Endothelial cell of coronary artery (primary cell): ENCODE measurements at places on chromosomes 5 and 9. TPM values are rescaled to one million over a fixed set of nuclear protein-coding genes. Genes with fewer than 3 reads are reported as not detected.

Gene POU5F2
- 0.54 and 0.85 TPM in 2 replicates for total RNA-seq

Gene TMEM245
- total RNA-seq, result 35.3 and 50.6 TPM in 2 replicates

Gene RLN2
- total RNA-seq, result 0.28 TPM in 1 of 2 replicates, not detected in the other

Gene SPATA31D3
- total RNA-seq, result not detected in 2 replicates

Gene EIF4EBP3
- 0.54 and 0.75 TPM in 2 replicates for total RNA-seq

Gene RASEF
- under 0.01 and 0.09 TPM in 2 replicates for total RNA-seq

Gene DEPDC1B
- total RNA-seq, result 4.7 and 12.2 TPM in 2 replicates

Gene MRPS30
- 53.8 and 59.7 TPM in 2 replicates for total RNA-seq

Gene EDIL3
- total RNA-seq, result 10.0 and 11.4 TPM in 2 replicates

Gene MEF2C
- 46.9 and 62.7 TPM in 2 replicates for total RNA-seq

Gene NEUROG1
- not detected in 2 replicates for total RNA-seq

Gene TXN
- total RNA-seq, result 236 and 281 TPM in 2 replicates

Gene SYK
- total RNA-seq, result not detected in 2 replicates

Gene RHOBTB3
- 64.1 and 91.1 TPM in 2 replicates for total RNA-seq

Gene RNF208
- 0.09 and 0.19 TPM in 2 replicates for total RNA-seq

Gene FRMPD1
- total RNA-seq, result not detected in 2 replicates

Gene PDZD2
- 2.0 and 3.2 TPM in 2 replicates for total RNA-seq

Gene ANKRD55
- total RNA-seq, result 0.09 and 0.72 TPM in 2 replicates

Gene PAXX
- total RNA-seq, result 14.8 and 18.4 TPM in 2 replicates

Gene CFAP157
- not detected in 2 replicates for total RNA-seq

Gene PCDHGA10
- 3.3 and 3.9 TPM in 2 replicates for total RNA-seq

Gene PRSS3
- total RNA-seq, result 16.2 and 53.4 TPM in 2 replicates

Gene IL5
- total RNA-seq, result not detected in 2 replicates

Gene AGTPBP1
- total RNA-seq, result 22.4 and 23.4 TPM in 2 replicates

Gene ANKRD18A
- 0.75 and 1.1 TPM in 2 replicates for total RNA-seq

Gene CCT5
- total RNA-seq, result 757 and 844 TPM in 2 replicates

Gene RNF224
- total RNA-seq, result under 0.01 TPM in 1 of 2 replicates, not detected in the other

Gene OLFML2A
- under 0.01 and 0.28 TPM in 2 replicates for total RNA-seq

Gene AJM1
- total RNA-seq, result 0.45 and 2.2 TPM in 2 replicates

Gene DPH7
- total RNA-seq, result 22.5 and 23.2 TPM in 2 replicates

Gene ERAP2
- total RNA-seq, result 7.6 and 80.0 TPM in 2 replicates

Gene KIF2A
- total RNA-seq, result 62.5 and 66.1 TPM in 2 replicates

Gene N4BP3
- total RNA-seq, result 19.8 and 22.8 TPM in 2 replicates

Gene HMGXB3
- total RNA-seq, result 27.1 and 30.1 TPM in 2 replicates

Gene NDOR1
- 2.7 and 3.7 TPM in 2 replicates for total RNA-seq

Gene OR13J1
- total RNA-seq, result not detected in 2 replicates

Gene CHSY3
- 4.1 and 6.9 TPM in 2 replicates for total RNA-seq

Gene SLC34A1
- not detected in 2 replicates for total RNA-seq

Gene TLE4
- total RNA-seq, result 13.1 and 13.2 TPM in 2 replicates

Gene IRX4
- not detected in 2 replicates for total RNA-seq

Gene NR4A3
- under 0.01 and 0.09 TPM in 2 replicates for total RNA-seq
